Thyroid gland (tissue), 4 donors: ENCODE measurements at places on chromosomes 2 and 18. TPM values are rescaled to one million over a fixed set of nuclear protein-coding genes. Genes with fewer than 3 reads are reported as not detected.
A peak's percentile ranks its signal among the peaks of the same experiment; 100 is the strongest.

- H3K27ac ChIP-seq: no peak overlapping the region
- H3K27me3 ChIP-seq: no peaks in the 10 kb centered on the region
- no peak for DNase-seq
- no peak overlapping the region for H3K4me3 ChIP-seq
Observed at GRCh38 chr2:121547646-121548045, 17.0 kb downstream of the RNU4ATAC start.

GRCh38 chr2:146305164-146305563, 1539.7 kb upstream of the ACVR2A start:
- no peaks in the 10 kb centered on the region for H3K27me3 ChIP-seq
- no peak overlapping the region for H3K4me3 ChIP-seq
- no peaks in the 10 kb centered on the region for H3K4me1 ChIP-seq
- H3K36me3 ChIP-seq: no peaks in the 10 kb centered on the region
- H3K27ac ChIP-seq: no peak overlapping the region
- no peak for DNase-seq

GRCh38 chr2:121665504-121665903, 16.2 kb upstream of the CLASP1 start:
- no peaks in the 10 kb centered on the region for H3K27me3 ChIP-seq
- no peaks in the 10 kb centered on the region for H3K36me3 ChIP-seq
- no peak overlapping the region for H3K4me3 ChIP-seq
- no peak overlapping the region for H3K27ac ChIP-seq
- H3K4me1 ChIP-seq: no peaks in the 10 kb centered on the region
- DNase-seq: no peak

Gene SPIRE1
- total RNA-seq: 25.5 TPM

GRCh38 chr2:224556381-224556780, 28.8 kb downstream of the CUL3 start:
- DNase-seq: no peak
- no peaks in the 10 kb centered on the region for H3K36me3 ChIP-seq
- no peak overlapping the region for H3K4me3 ChIP-seq
- H3K27me3 ChIP-seq: no peaks in the 10 kb centered on the region

DNA sequence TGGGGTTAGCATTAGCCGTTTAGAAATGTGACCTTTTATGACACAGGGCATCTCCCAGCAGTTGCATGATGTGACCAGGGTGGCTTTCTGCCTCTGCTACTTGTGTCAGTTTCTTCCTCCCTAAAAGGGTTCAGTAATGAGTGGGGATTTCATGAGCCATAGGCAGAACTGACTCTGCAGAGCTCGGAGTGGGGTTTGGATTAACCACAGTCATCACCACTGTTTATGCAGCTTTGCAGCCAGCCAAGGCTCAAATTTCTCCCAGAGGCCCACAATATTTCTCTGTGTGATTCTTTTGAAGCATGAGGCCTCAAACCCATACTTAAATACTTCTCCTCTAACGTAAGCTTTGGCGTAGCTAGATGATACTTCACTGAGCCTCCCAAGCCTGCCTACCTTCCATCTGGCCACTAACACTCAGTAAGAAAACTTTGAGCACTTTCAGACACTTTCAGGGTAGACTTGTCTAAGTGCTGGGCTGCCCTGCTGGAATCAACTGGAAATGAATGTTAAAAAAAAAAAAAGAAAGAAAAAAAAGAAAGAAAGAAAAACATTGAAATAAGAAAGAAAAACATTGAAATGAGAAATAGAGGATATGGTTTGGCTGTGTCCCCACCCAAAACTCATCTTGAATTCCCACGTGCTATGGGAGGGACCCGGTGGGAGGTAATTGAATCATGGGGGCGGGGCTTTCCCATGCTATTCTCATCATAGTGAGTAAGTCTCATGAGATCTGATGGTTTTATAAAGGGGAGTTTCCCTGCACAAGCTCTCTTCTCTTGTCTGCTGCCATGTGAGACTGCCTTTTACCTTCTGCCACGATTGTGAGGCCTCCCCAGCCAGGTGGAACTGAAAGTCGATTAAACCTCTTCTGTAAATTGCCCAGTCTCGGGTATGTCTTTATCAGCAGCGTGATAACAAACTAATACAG, 11.5 kb upstream of the LAPTM4A start:
- no peaks in the 10 kb centered on the region for H3K36me3 ChIP-seq
- H3K4me1 ChIP-seq: peaks cover 5% of the 10 kb centered on the region
- no peaks in the 10 kb centered on the region for H3K27me3 ChIP-seq
- H3K27ac ChIP-seq: peak overlapping the region; percentile 2
- no peak overlapping the region for H3K4me3 ChIP-seq

DNA sequence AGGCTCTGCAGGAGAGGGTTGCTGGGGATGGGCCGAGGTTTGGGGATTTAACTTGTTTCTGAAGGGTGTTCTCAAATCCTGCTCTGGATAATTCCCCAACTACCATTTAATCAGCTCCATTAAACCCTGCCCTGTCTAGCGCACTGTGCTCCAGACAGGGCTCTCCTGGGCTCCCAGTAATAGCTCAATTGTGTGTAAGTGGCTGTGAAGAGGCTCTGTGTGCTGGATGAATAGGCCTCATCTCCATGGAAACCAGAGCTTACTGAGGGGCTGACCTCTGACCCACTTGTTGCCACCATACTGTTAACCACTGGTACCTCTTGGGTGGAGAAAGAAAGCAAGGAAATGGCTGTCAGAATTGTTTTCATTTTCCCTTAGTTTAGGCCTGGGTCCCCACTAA, 92.9 kb downstream of the TGOLN2 start:
- no peaks in the 10 kb centered on the region for H3K36me3 ChIP-seq
- H3K4me1 ChIP-seq: peaks cover 85% of the 10 kb centered on the region
- no peaks in the 10 kb centered on the region for H3K27me3 ChIP-seq
- peak; percentile 69 for DNase-seq

Gene SCG2
- 5.2 TPM for total RNA-seq

GRCh38 chr2:138201286-138201685, 237.0 kb downstream of the HNMT start:
- no peaks in the 10 kb centered on the region for H3K27me3 ChIP-seq
- no peaks in the 10 kb centered on the region for H3K4me1 ChIP-seq
- DNase-seq: no peak
- no peaks in the 10 kb centered on the region for H3K36me3 ChIP-seq
- no peak overlapping the region for H3K4me3 ChIP-seq

DNA sequence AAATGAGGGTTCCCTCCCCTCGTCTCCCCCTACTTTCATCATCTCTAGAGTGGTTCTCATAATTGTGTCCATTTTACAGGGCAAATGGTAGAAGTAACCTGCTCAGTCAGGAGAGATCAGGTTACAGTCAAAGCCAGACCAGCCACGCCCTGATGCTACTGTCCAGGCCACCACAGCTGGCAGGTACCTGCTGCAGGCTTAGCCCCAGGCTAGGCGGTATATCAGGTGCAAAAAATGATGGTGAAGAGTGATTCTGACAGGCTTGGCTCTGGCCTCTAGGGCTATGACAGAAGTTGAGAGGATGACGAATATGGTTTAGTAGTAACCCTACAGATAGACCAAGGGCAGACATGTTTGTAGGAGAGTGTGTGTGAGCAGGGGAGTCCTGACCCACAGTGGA, 67.1 kb downstream of the HAUS1 start:
- no peaks in the 10 kb centered on the region for H3K36me3 ChIP-seq
- H3K4me3 ChIP-seq: no peak overlapping the region
- peaks cover 16% of the 10 kb centered on the region for H3K4me1 ChIP-seq
- no peak overlapping the region for H3K27ac ChIP-seq
- no peaks in the 10 kb centered on the region for H3K27me3 ChIP-seq

Gene AKAIN1
- not detected for total RNA-seq

Gene COLEC11
- total RNA-seq: 2.8 TPM

Gene LRRC30
- total RNA-seq: not detected

DNA sequence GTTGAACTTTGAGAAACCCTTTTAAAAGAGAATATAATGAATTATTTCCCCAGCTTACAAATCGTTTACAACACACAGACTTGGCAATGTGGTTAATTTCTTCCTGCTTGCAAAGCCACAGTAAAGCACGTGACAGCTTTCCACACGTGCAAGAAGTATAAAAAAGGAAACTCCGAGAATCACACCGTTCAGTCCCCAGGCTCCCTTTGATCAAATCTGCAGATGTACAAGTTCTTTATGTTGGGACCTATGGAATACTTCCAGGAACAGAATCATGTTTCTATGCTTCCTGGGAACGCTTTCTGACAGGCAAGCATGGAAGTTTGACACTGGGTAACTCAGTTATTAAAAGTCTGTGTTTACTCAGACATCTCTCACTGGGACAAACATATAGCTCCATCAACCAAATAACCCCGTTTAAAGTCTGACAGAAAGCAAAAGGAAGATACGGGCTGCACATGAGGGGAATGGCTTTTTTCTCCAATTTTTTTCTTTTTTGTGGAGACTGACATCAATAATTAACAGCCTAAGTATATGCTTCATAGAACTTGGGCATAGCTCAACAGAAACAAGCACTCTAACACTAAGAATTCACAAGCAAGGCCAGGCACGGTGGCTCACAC, 134.8 kb downstream of the EIPR1 start:
- no peaks in the 10 kb centered on the region for H3K4me1 ChIP-seq
- no peak for DNase-seq
- no peak overlapping the region for H3K27ac ChIP-seq
- no peak overlapping the region for H3K4me3 ChIP-seq

Gene SERPINB10
- not detected for total RNA-seq

DNA sequence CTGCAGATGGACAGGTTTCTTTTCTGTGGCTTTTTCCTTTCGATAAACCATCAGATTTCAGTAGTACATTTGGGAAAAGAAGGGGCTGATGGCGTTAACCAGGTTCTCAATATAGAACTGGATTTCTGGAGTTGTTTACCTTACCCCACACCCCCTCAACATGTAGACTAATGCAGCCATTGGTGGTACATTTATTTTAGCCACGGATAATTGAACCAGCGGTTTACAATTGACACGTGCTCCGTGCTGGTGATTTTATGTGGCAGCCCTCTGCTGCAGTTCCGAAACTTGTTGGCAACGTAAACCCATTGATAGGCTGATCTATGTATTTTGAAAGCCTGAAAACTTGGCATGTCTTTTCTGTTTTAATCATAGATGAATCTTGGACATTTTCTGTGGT, 5.4 kb downstream of the SOX11 start:
- H3K36me3 ChIP-seq: no peaks in the 10 kb centered on the region
- H3K4me3 ChIP-seq: no peak overlapping the region
- peaks cover 30% of the 10 kb centered on the region for H3K4me1 ChIP-seq
- no peak overlapping the region for H3K27ac ChIP-seq

GRCh38 chr2:195537811-195538210, 119.2 kb upstream of the SLC39A10 start:
- no peak for DNase-seq
- H3K4me3 ChIP-seq: no peak overlapping the region
- H3K27me3 ChIP-seq: no peaks in the 10 kb centered on the region
- no peaks in the 10 kb centered on the region for H3K36me3 ChIP-seq
- no peak overlapping the region for H3K27ac ChIP-seq

DNA sequence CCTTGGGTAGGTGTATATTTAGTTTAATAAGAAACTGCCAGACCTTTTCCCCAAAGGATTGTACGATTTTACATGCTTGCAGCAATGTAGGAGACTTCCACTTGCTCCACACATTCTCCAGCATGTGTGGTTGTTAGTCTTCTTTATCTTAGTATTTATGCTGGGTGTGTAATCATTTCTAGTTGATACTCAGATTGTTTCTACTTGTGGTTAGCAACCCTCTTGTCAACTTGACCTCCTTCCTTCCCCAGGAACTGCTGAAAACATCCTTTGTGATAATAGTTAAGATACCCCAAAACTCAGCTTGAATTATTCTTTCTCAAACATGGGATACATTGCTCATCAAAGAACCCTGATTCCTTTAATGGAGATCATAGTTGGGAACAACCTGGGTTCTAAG, 37.2 kb upstream of the CYBRD1 start:
- peaks cover 6% of the 10 kb centered on the region for H3K4me1 ChIP-seq
- no peaks in the 10 kb centered on the region for H3K36me3 ChIP-seq
- DNase-seq: no peak
- H3K27ac ChIP-seq: no peak overlapping the region
- no peaks in the 10 kb centered on the region for H3K27me3 ChIP-seq
- no peak overlapping the region for H3K4me3 ChIP-seq

DNA sequence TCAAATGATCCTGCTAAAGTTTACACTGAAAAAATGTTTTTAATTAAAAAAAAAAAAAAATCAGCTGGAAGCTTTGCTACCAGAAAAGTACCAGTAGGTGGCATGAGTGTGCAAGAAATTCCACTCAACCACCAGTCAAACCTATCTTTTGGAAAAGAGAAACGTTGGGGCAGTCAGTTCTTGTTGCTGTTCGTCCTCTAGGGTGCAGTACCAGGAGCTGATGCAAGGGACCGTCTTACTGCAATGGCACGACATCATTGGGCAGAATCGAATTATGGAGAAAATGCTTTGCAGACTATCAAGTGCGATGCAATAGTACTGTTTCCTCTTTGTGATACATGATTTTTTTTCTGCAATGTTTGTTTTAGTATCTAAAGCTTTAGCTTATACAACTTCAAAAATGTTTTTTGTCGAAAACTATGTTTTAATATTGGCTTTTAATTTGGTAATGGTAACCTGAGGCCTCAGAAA, 18.3 kb downstream of the YPEL5 start:
- no peaks in the 10 kb centered on the region for H3K27me3 ChIP-seq
- H3K4me3 ChIP-seq: no peak overlapping the region
- peak; percentile 54 for DNase-seq
- H3K27ac ChIP-seq: no peak overlapping the region

GRCh38 chr2:158755310-158756087, 39.6 kb upstream of the DAPL1 start:
- H3K27me3 ChIP-seq: no peaks in the 10 kb centered on the region
- no peak overlapping the region for H3K27ac ChIP-seq
- no peak overlapping the region for H3K4me3 ChIP-seq
- no peaks in the 10 kb centered on the region for H3K4me1 ChIP-seq

DNA sequence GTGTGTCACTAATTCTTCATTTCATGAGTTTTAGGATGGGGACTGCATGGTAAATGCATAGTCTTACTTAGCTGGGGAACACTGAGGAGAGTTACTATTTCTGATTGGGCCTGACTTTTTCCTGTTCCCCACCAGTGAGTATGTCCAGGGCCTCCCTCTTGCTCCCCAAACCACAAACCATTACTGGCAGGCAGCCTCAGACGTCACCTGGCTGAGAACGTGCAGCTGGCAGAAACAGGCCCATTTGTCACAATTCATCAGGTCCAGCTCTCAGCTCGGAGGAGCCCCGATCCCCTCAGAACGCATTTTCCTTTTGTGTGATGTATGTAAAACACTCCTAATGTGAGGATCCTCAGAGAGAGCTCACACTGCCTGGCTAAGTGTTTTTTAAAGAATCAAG, 71.7 kb upstream of the SIX3 start:
- H3K27ac ChIP-seq: no peak overlapping the region
- no peak overlapping the region for H3K4me3 ChIP-seq
- H3K36me3 ChIP-seq: no peaks in the 10 kb centered on the region
- DNase-seq: no peak
- H3K4me1 ChIP-seq: no peaks in the 10 kb centered on the region

Gene REG3G
- not detected for total RNA-seq

DNA sequence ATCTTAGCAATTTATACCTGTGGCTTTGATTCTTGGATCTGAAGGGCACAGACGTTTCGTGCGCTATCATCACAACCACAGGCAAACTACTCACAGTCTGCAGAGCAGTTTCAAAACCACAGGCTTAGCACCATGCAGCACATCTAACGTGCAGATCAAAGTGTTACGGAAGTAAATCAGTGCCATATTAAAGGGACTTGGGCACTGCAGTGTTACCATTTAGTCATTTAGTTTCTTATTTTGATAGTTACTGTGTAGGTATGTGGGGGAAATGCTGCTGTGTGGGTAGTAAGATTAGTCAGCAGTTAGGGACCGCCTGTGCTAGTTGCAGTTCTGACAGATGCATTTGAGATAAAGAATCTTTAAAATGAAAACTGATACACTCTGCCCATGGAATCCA, 384.0 kb downstream of the NBAS start:
- DNase-seq: no peak
- H3K4me3 ChIP-seq: no peak overlapping the region
- no peaks in the 10 kb centered on the region for H3K36me3 ChIP-seq
- no peaks in the 10 kb centered on the region for H3K4me1 ChIP-seq

Gene MFSD2B
- not detected for total RNA-seq
